Activated CD8-positive, alpha-beta memory T cell treated with anti-CD3 and anti-CD28 coated beads for 48 hours (primary cell): ENCODE measurements at places on chromosomes 13 and 19.

- DNase-seq, result no peak
Measured at GRCh38 chr13:23509781-23510543, 60.2 kb upstream of the TNFRSF19 start.

GRCh38 chr13:88675347-88675996 is 1004.3 kb downstream of the SLITRK5 start:
- no peak for DNase-seq

DNA sequence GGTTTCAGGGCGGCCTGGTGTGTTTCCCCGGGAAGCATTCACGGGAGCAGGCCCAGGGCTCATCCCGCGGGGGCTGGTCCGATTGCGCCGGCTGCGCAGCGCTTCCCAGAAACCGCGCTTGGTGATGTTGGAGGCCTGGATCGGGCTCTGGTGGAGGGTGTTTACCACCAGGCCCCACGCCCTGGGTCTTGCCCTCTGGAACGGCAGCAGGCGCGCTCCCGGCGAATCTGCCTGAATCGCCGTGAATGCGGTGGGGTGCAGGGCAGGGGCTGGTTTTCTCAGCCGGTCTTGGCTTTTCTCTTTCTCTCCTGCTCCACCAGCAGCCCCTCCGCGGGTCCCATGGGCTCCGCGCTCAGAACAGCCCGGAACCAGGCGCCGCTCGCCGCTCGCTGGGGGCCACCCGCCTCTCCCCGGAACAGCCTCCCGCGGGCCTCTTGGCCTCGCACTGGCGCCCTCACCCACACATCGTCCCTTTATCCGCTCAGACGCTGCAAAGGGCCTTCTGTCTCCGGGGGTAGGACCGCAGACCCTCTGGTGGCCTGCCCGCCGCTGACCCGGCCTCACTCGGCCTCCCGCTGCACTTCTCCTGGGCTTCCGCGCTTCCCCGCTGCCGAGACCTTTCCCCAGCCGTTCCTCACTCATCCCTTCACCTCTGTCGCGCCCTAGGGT is 69.4 kb upstream of the GJB6 start:
- no peak for DNase-seq

DNA sequence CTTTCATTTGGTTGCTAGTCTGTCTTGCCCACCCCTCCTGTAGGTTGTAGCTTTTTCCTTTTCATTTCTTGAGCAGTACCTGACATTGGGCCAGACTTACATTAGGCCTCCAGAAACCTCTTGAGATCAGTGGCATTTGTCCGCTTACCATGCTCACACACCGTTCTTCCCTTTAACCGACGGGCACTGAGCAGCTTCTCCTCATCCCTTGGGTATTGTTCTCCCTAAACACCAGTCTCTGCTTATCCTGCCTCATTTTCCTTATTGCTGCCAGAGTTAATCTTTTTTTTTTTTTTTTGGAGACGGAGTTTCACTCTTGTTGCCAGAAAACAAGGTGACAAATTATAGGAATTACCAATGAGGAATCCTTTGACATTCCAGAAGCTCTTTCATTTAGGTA is 27.2 kb upstream of the KCTD4 start:
- DNase-seq, result no peak
